ENCODE measurements at places on chromosomes 13 and 19.
A peak's percentile ranks its signal among the peaks of the same experiment; 100 is the strongest.

GRCh38 chr19:11887234-11887610, 360 bp upstream of the ZNF69 start:
- no peak for DNase-seq

DNA sequence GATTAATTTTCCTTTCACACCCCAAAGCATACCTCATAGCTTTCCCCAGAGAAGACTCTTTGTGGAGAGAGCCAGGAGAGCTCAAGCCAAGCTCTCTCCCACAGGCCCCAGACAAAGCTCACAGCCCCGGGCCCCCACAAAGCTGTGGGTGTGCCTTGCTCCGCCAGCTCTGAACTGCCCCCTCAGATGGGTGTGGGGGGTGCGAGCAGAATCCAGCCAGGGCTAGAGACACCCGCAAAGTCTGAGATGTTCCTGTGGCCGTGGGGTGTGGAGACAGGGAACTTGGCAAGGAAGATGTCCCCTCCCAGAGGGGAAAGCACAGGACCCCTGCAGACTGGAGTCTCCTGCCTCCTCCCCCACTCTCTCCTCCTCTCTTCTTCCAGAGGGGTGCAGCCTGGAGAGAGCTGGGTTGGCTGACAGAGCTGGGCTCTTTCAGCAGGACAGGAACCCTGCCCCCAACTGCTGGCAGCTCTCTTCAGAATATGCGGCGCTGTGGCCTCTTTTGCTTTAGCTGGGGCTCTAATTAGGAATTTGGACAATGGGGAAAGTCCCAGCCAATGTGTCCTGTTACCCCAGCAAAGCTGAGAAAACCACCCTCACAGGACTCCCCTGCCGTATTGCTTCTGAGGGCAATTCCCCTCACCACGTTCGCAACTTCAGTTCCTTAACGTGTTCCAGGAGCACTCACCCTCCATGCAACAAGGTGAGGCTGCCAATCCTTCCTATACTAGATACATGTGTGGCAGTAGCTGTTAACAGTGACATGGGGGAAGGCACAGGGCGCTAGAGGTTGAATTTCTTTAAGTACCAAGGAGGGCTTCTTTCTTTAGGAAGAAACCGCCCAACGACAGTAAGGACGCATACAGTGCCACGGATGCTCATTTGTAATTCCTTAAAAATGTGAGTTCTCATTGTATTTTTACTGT, 170.0 kb downstream of the COL4A1 start:
- no peak for DNase-seq

- DNase-seq: no peak
These were observed 467.3 kb downstream of the IRS2 start for GRCh38 chr13:109318945-109319590.

DNA sequence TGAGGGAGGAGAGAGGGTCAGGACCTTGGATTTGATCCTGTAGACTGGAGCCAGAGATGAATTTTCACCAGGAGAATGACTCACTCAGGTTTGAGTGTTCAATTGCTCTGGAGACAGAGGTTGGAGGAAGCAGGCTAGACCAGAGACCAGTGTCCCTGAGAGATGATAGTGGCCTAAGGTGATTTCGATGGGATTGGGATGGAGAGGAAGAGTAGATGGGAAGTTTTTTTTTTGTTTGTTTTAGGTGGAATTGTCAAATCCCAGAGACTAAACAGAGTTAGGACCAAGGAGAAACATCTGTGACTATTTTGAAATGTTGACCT, 2.3 kb downstream of the CEBPG start:
- peak; percentile 42 for DNase-seq

DNA sequence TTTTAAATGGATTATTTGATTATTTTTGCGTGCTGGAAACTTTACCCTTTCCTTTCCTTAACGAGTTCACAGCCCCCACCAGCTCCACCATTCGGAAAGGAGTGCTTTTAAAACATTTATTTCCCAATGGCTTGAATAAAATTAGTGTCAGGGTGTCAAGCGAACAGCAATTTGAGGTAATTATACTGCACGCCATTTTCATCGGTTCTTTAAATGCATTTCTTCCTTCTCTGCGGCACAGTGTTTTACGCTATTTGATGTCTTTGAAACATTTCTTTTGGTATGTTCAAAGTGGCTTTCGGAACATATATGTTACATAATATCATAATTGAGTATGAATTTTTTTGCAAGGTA, 309 bp upstream of the SLITRK1 start:
- DNase-seq: no peak

DNA sequence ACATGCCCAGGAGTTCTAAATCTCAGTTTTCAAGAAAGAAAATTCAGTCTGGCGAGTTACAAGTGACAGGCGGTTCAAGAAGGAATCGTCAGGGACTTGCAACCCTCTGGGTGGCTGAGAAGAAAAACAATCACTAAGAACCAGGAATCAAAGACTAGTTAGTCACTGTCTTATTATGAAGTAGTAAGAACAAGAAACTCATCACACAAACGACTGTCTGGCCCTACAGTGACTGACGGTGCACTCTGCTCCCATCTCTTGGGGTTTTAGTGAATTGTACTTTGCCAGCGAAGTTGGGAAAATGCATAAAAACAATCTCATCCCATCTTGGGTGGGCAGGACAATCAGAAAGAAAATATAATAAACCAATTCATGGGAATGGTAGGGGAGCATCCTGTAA, 63.7 kb upstream of the SACS start:
- DNase-seq: no peak

DNA sequence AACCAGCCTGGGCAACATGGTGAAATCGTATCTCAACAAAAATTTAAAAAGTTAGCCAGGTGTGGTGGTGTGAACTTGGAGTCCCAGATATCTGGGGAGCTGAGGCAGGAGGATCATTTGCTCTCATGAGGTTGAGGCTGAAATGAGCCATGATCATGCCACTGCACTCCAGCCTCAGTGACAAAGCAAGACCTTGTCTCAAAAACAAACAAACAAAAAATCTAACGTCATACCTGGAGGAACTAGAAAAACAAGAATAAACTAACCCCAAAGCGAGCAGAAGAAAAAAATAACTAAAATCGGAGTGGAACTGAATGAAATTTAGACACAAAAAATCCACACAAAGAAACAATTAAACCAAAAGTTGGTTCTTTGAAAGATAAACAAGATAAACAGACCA, 1885.1 kb downstream of the OLFM4 start:
- no peak for DNase-seq

DNA sequence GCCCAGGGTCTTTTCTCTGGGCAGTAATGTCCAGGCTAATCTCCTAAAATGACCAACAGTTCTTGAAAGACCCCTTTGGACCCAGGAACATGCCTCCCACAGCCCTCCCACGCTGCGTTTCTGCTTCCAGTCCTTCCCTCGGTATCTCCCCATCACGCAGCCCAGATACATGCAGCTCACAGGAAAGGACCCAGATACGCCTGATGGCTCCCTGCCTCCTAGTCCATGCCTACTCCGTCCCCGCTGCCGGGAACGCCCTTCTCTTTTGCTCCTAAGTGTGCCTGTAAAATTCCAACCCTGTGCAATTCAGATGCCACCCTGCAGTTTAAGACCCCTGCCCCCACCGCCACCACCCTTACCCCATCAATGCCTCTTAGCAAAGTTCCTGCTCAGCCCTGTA, 778 bp downstream of the MUC16 start:
- no peak for DNase-seq

GRCh38 chr13:42277618-42278276, 5.8 kb downstream of the AKAP11 start:
- DNase-seq: no peak

DNA sequence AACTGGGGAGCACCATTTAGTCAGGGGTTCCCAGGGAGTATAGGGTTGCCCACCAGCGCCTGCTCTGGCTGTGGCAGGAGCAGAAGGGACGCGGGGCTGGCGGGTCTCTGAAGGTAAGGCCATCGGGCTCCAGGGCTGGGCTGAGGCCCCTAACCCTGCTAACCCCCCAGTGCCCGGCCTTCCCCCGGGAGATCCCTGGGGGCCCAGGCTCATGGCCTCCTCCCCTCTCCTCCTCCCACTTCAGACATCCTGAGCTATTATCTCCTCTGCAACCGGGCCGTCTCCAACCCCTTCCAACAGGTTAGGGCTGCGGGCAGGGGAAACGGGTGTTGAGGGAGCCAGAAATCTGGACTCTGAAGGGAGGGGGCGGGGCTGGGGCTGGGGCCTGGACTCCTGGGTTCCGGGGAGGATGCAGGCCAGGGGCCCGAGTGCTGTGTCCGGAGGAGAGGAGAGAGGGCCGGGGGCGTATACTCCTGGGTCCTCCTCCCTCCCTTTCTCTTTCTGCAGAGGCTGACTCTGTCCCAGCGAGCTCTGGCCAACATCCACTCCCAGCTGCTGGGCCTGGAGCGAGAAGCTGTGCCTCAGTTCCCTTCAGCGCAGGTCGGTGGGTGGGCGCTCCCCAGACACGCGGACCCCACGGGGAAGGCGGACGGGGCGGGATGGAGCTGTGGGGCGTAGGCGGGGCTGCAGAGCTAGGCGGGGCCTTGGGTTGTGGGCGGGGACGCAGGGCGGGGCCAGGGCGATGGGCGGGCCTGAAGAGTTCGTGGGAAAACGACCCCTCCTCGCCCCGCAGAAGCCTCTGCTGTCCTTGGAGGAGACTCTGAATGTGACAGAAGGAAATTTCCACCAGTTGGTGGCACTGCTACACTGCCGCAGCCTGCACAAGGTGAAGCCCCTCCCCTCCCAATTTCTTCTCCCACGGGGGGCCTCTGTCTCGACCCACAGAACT, 15.3 kb downstream of the TTYH1 start:
- peak; percentile 50 for DNase-seq

DNA sequence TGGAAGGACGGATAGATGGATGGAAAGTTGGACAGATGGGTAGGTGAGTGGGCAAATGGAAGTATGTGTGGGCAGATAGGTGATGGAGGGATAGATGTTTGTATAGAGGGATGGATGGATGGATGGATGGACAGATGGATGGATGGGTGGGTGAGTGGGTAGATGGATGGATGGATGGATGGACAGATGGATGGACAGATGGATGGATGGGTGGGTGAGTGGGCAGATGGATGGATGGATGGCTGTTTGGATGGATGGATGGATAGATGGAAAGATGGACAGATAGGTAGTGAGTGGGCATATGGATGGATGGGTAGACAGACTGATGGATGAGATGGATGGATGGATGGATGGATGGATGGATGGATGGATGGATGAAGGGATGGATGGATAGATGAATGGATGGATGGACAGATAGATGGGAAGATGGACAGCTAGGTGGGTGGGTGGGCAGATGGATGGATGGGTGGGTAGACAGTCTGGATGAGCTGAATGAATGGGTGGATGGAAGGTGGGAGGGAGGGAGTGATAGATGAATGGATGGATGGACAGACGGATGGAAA, 74.9 kb upstream of the KCTD15 start:
- no peak for DNase-seq

- no peak for DNase-seq
These were observed 830 bp downstream of the MICOS13 start for GRCh38 chr19:5679289-5680083.

DNA sequence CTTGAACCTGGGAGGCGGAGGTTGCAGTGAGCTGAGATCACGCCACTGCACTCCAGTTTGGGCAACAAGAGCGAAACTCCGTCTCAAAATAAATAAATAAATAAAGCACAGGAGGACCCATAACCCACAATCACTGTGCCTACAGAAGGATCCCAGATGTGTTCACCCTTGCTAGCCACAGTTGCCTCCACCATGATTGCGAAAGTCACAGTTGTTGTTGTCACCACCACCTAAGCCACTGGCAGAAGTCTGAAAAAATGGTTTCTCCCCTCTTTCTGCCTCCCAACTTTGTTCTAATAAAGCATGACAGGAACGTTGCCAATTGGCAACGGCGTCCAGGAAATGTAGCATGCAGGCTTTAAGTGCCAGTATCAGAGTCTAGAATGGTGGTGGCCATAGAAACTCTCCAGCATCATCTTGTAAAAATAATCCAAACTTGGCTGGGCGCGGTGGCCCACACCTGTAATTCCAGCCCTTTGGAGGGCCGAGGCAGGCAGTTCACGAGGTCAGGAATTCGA, 2.2 kb upstream of the EPS15L1 start:
- no peak for DNase-seq

- DNase-seq: no peak
These were observed 16.0 kb downstream of the ILF3 start for GRCh38 chr19:10670182-10670581.

GRCh38 chr13:114130837-114131582, 1.4 kb downstream of the RASA3 start:
- DNase-seq: no peak

DNA sequence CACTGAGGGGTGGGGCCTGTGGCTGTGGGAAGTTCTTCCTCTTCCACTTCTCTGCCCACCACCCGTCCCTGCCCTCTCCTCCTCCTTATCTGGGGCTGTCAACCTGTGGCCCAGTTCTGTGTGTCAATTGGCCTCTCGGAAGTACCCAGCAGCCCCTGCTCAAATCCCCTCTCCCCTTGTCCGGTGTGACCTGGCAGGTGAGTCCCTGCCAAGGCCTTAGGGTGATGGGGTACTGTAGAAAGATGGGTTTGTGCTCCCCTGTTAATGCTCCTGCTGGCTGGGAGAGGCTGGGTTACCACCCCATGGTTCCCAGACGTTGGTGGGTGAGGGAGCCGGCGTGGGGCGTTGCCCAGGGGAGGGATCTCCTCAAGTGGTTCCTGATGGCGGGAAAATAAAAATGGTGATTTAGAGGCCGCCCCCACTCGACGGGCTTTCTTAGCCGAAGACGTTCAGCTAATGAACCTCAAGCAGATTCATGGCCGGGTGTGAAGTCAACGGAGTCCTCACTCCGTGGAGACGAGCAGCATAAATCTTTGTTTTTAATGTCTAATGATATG, 141.2 kb downstream of the URI1 start:
- no peak for DNase-seq

- no peak for DNase-seq
These were observed 185.3 kb upstream of the TMTC4 start for GRCh38 chr13:100859861-100860260.

DNA sequence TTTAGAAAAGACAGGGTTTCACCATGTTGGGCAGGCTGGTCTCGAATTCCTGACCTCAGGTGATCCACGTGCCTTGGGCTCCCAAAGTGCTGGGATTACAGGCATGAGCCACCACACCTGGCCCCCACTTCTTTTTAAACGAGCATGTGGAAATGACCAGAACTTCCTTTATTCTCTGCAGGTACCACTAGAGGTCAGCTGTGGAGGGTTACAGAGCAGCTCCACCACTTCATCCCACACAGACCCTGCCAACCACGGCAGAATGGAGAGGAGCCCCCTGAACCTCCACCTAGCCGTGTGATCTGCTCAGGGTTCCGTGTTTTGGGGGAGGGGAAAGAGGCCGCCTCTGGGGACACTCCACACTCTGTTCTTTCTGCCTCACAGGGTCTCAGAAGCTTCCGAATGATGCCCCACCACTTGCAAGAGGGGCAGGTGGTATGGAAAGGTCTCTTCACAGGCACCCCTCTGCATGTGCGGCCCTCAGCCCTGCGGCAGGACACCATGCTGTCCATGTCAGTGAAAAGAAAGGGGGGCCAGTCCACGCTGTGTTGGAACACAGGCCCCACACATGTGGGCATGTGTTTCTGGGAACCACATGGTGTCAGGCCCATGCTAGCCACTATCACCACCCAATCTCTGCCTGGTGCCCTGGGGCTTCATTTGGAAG, 465.0 kb downstream of the TSHZ3 start:
- DNase-seq: no peak

DNA sequence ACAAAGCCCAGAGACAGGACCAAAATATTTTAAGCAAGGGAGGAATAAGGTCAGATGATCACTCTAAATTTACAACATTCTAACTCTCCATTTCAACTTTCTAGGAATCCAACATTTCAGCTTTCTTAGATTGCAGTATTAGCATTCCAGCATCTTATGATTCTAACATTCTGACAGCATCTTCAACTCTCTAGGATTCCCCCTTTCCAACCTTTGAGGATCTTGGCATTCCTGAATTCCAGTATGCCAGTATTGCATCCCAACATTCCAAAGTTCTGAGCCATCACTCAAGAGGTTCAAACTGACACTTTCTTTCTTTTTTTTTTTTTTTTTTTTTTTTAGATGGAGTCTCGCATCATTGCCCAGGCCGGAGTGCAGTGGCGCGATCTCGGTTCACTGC, 13.8 kb downstream of the TGFB1 start:
- DNase-seq: no peak

Data from LoVo (cell line).